ENCODE measurements at places on chromosomes 6 and 20.

GRCh38 chr20:10906834-10907233 lies 233.0 kb upstream of the JAG1 start:
- DNase-seq: no peak

GRCh38 chr6:40325041-40325440 lies 262.1 kb downstream of the LRFN2 start:
- no peak for DNase-seq

DNA sequence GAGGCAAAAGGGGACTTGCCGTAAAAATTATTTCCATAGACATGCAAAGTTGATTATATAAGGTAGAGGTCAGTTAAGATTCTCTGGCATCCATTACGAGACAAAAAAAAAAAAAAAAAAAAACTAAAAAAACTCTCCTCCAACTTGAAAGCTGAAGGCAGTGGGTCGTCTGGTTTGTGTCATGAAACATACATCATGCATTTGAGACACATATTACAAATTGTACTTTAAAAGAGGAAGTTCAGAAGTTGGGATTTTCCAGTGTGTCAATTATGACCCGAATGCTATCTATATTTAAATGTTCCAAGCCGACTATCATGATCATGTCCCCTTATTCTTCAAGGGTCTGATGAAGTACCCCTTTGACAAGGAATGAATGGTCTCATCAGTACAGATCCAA lies 125.1 kb downstream of the ZNF217 start:
- peak; percentile 7 for DNase-seq

- no peak for DNase-seq
Measured at GRCh38 chr20:40390654-40391053, 298.4 kb downstream of the MAFB start.

All from umbilical cord (tissue), 2 donors.